ENCODE measurements at places on chromosomes 7 and 10.

DNA sequence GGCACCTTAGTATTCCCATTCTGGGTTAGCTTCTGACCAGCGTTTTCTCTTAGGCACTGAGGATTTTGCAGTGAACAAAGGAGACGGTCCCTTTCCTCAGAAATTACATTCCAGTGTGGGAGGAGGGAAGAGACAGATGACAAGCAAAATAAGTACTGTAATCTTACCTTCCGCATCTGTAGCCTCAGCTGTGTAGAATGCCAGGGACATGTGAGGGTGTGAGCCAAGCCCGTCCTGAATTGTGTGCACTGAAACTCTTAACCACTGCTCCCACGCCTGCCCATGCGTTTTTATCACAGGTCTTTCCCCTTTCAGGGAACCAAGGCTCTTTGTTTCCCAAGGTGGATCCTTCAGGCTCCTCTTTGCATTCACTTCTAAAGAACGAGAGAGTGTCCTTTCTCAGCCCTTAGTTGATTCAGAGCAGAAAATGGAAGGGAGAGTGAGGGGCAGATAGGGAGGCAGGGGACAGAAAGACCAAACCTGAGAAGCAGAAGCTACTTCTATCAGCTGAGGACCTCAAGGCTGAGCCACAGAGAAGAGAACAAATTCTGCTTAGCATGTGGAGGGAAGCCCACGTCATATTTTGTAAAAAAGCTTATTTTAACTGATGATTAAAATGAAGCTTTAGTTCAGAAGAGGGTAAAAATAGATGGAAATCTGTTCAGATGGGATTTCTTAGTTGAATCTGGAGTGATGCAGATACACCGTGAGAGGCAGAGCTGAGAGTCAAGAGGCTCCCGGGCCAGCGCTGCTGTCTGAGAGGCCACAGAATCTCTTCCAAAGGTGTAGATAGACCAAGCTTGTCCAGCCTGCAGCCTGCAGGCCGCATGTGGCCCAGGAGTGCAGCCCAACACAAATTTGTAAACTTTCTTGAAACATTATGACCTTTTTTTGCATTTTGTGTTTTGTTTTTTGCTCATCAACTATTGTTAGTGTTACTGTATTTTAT lies 122.5 kb downstream of the CCNY start:
- peak; percentile 22 for DNase-seq

DNA sequence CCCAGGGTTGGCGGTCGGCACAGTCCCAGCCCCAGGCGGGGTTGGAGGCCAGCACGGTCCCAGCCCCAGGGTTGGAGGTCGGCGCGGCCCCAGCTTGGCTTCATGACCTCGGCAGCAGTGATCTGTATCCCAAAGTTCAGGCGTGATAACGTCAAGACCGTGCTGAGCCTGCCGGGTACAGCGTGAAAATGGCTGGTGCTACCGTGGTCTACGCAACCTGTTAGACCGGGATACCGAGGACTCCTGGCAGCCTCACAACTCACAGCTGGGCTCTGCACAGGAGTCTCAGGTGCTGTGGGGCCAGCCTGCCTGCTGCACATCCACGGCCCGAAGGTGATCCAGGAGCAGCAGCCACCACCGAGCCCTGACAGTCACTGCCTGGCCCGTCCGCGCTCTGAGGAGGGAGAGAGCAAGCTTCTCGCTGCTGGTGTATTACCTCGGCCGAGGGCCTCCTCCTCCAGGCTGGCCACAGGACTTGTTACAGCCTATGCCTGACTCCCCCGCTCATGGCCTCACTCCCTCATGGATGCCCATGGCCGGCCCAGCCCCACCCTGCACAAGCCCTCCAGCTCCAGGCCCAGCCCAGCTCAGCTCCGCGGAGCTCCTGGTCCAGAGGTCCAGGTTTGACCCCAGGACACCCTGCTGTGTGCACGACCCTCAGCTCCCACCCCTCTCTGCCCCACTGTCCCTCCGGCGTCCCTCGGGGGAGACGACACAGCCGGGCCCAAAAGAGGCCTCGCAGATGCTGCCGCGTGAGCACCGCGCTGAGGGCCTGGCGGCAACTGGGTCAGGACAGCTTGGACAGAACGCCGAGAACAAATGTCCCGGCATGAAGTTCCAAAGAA lies 156.0 kb downstream of the ELFN1 start:
- no peak for DNase-seq

- peak; percentile 1 for DNase-seq
Measured at GRCh38 chr10:92291921-92292845, 1.2 kb downstream of the MARCHF5 start.

- DNase-seq, result no peak
Measured at GRCh38 chr7:5396542-5396941, 27.1 kb downstream of the TNRC18 start.

GRCh38 chr10:76902949-76903348 lies 734.7 kb downstream of the KCNMA1 start:
- peak; percentile 0 for DNase-seq

- DNase-seq, result no peak
Measured at GRCh38 chr10:101258179-101258885, 29.1 kb upstream of the LBX1 start.

DNA sequence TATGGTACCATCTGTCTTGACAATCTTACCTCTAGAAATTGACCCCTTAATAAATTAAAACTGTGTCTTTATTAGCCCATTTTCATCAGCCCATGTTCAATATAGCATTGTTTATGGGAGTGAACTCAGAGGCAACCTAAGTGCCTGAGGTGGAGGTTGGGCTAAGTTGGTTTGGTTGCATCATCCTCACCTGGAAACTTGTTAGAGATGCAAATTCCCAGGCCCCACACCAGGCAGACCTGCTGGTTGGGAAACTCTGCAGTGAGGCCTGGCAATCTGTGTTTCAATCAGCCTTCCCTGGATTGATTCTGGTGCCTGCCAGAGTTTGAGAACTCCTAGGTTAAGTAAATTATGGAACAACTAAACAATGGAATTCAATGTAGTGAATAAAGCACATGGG lies 9.4 kb upstream of the FAM170B start:
- no peak for DNase-seq

DNA sequence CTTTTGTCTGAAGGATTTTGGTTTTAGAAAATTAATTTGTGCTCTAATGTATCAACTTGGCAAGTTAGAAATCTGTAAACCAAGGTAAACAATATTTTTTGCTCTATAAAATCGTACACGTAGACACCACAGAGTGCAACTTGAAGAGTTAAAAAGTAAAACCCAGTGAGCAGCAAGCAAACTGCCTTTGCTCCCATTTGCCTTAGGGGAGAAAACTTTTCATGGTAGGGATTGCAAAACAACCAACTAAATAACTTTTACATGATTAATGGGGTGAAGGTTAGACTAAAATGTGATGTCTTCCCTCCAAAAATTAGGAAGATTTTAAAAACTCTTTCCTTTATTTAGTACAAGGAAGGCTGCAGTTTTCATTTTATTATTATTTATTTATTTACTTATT lies 224.2 kb upstream of the LYZL1 start:
- DNase-seq, result no peak

DNA sequence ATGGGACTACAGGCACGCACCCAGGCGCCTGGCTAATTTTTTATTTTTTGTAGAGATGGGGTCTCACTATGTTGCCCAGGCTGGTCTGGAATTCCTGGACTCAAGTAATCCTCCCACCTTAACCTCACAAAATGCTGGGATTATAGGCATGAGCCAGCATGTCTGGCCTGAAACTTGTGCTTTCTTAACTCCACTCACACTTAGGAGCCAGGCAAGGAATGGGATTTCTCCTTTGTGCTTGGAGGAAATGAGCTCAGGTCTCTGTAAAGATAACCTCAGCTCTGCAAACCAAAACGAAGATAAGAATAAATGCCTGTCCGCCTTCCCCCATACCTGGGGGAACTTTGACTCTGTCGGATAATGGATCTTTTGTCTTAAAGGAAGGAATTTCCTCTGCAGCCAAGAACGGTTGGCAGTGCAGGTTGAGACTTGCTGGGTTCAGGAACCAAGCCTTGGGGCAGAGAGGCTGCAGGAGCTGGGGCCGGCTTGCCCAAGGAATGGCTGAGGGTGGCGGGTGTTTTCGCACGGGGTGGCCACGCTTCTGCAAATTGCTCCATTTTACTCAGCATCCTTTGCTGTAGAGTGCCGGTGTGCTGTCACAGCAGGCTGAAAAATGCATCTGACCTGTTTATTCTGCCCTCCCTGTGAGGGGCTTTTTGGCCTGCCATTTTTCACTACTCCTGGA lies 174.2 kb downstream of the KIAA1217 start:
- no peak for DNase-seq

DNA sequence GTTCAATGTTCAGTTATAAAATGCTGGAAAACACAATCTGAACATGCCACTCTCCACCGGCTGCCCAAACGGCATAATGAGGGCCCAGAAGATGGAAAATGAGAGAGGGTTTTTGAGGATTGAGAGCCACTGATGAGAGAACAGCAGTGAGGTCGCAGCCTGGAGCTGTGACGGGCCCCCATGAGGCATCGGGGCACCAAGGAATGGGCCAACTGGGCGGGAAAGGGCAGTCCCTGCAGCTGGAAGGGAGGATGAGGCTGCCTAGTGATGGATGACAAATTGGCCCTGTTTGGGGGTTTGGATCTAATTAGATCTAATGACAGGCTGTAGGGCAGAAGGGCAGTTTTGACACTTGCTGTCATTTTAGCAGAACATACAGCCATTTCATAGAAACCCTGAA lies 39.1 kb downstream of the WNT2 start:
- DNase-seq, result no peak

DNA sequence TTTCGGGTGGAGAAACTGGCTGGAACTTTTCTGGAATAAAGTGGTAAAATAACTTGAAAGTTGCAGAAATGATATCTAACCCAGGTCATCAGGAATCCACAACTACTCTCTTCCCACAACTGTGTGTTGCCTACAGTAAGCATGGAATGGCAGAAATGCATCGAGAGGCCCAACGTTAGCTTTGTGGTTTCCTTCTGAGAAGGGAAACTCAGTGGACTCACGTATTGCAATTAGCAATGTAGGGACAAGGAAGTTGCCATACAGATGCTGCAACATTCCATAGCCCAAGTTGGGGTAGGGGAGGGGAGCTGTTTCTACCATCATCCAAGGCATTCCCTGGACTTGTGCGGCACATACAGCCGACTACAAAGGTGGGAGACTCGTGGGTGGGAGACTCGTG lies 1.9 kb downstream of the PON1 start:
- DNase-seq, result no peak

DNA sequence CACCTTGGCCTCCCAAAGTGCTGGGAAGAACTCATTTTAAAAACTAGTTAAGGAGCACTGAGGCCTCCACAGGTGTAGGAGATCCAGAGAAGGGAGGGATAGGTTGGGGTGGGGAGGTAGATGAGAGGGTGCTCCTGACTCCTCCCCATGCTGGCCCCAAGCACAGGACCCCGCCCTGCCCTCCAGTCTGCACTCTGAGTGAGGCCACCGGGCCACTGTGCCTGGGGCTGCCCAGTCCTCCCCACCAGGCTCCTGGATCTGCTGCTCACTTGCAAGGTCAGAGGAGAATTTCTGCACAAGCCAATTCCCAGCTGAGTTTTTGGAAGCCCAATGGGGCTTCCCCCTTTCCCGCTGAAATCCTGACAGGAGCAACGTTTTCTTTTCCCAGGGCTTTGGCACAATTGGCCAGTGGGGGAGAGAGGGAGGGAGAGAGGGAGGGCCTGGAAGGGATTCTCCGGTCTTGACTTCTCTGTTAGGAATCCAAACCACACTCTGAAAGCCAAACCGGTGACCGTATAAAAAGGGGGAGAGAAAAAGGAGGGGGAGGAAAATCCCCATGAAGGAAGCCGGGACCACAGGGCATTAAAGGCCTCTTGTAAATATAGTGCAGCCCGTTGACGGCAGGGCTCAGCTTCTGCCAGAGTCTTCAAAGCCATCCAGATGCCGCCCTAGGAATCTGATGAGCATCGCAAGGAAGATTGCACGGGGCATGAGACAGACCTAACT lies 116.2 kb downstream of the SH3PXD2A start:
- no peak for DNase-seq

DNA sequence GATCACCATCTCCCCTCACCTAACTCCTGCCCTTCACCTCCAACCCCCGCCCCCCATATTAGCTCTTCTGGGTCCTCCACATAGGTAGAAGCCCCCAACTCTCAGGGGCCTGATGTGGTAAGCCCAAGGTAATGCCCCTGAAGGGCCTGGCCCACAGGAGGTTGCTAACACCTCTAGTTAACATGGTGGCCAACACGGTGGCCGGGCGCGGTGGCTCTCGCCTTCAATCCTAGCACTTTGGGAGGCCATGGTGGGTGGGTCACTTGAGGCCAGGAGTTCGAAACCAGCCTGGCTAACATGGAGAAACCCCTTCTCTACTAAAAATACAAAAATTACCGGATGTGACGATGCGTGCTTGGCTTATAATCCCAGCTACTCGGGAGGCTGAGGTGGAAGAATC lies 954 bp upstream of the MLXIPL start:
- no peak for DNase-seq

- no peak for DNase-seq
Measured at GRCh38 chr10:102408728-102409603, 9.6 kb downstream of the PSD start.

DNA sequence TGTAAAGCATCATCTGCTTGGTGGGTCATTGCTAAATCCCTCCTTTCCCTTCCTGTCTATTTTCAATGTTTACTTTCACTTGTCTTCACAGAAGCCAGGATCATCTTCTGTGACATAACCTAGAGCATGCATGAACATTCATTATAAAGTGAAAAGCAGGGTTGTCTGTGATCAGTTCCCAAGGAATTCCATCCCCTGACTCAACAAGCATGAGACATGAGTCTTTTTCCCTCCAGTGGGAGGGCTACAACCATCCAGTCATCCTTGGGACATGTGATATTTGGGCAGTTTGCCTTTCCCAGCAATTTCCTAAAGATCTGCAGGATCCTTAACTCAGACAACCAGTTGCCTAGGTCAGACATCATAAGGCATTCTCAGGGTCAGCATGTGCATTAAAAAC lies 166.3 kb upstream of the TMEM196 start:
- DNase-seq, result no peak

DNA sequence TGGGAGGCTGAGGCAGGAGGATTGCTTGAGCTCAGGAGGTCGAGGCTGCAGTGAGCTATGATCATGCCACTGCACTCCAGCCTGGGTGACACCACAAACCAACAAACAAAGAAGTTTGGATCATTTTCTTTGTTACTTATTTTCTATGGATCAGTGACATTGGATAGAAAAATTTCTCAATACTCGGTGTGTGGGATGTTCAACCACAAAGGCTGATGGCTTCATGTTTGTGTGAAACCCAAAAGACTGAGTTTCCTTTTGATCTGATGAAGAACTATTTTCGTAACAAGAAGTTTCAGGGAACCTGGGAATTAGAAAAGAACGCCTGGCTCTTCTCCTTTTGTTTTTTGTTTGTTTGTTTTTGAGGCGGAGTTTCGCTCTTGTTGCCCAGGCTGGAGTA lies 104.0 kb downstream of the HOXA1 start:
- DNase-seq, result no peak

- no peak for DNase-seq
Measured at GRCh38 chr10:63765126-63765525, 243.9 kb downstream of the REEP3 start.

DNA sequence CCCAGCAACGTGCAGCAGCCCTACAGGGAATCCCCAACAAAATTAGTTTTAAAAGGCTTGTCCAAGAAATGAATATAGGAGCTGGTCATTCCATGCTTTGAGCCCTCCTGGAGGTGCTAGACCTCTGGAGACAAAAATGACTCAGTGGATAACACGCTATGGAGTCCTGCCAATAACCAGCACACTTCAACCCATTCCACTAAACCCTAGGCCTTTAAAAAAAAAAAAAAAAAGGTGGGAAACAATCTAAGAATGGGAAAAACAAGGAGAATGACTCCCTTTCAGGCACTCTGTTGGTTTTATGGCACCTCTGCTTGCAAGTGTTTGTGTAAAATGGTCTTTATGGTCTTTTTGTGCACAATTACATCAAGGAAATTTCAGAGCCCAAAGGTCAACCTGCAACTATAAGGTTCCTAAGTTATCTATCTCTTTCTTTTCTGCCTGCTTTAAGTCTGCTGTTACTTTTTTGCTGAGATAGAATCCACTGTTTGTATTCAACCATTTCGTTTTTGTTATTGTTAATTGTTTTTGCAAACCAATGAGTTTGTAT lies 21.3 kb downstream of the AVL9 start:
- no peak for DNase-seq
